ENCODE measurements at places on chromosomes 12 and 14.

- no peak for DNase-seq
Observed at GRCh38 chr14:59627011-59627520, 50.5 kb upstream of the CCDC175 start.

GRCh38 chr12:106767206-106767605 is 7.3 kb upstream of the RIC8B start:
- no peak for DNase-seq

- no peak for DNase-seq
Observed at GRCh38 chr12:52703878-52704277, 554 bp upstream of the KRT77 start.

- DNase-seq, result no peak
Observed at GRCh38 chr12:68536885-68537485, 73.7 kb upstream of the RAP1B start.

DNA sequence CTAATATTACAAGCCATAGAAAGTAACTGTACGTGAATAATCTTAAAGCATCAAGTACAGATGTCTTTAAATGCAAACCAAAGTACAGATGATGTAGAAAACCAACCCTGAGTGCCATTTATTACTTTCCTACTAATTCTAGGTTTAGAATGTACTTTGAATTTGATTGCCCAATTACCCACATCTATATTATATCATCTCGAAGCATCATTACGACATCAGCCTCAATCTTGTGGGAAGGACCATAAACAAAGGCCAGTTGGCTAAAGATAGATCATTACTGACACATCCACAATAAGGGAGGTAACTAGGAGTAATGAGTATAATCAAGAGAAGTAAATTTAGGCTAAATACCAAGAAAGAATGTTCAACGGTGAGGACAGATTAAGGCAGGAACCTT is 478.9 kb downstream of the BCAT1 start:
- DNase-seq, result no peak

DNA sequence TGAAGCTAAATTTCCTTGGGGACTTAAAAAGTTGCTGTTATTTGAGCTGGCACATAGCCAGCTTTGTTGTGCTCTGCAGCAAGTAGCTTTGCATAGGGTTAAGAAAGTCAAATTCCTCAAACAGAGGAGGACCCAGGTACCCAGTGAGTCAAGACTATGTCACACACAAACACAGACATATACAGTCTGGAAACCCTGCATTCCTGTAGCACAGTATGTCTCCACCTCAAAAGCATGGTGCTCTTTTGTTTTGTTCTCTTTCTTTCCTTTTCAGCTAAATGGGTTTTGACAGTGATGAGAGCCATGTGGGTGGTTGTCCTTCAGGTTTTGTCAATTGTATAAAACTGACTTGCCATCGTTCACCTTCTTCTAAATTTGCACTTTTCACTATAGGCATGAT is 179.6 kb upstream of the DIO2 start:
- no peak for DNase-seq

DNA sequence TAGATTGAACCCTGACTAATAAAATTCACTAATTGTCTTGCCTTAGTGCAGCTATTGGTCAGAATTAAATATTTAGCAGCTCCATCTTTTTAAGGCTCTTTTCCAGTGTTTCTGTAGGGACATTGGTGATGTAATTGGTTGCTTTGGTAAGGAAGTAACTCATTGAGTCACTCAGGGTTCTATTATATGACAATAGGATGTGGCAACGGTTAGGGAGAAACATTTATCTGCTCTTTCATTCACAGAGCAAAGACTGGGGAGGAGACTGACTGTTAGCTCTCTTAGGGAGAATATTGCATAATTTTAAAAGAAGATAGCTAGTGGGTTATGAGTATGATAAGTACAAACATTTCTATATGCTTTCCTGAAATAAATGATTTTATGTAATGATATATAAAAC is 616.5 kb downstream of the TRHDE start:
- no peak for DNase-seq

GRCh38 chr12:45017916-45018315 is 33.0 kb downstream of the DBX2 start:
- DNase-seq, result no peak

DNA sequence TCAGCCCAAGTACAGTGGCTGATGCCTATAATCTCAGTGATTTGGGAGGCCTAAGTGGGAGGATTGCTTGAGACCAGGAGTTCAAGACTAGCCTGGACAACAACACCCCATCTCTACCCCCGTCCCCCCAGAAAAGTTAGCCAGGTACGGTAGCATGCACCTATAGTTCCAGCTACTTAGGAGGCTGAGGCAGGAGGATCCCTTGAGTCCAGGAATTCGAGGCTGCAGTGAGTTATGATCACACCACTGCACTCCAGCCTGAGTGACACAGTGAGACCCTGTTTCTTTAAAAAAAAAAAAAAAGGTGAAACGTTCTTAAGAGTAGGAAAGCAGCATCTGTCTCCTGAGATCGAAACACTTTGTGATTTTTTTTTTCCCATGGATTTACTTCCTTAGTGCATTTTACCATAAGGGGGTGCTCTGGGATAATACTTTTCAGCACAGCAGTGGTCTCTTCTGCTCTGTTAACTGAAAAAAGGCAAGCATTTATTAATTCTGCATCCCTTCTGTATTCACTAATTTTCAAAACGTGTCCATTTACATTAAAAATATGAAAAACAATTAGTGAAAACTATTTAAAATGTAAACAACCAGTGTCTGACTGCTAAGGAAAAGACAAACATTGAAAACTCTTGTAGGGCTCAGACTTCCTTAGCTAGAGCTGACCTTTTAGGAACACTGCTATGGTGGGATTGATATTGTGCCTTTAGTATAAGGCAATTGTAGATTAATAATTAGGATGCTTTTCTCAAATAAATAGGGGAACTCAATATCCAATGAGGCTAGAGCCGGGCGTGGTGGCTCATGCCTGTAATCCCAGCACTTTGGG is 31.2 kb upstream of the USP44 start:
- DNase-seq, result no peak

GRCh38 chr12:33184161-33184560 is 255.5 kb downstream of the SYT10 start:
- no peak for DNase-seq

DNA sequence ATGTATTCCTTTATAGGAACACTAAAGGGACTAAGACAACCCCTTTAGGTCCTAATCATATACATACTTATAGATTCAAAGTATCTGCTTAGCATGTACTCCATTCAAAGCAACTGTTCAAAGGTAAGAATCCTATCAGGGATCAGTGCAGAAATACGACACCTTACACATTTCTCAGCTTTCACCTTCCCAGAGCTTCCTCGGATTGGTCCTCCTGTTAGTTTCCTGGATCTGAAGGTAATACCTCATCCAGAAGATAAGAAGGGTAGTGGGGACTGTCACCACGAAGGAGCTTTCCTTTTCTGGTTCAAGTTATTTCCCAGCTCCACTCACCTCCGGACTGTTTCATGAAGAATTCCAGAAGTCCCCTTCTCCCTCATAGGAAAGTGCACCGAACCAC is 38.0 kb downstream of the RCOR1 start:
- DNase-seq, result no peak

GRCh38 chr12:106841510-106842302 is 67.2 kb downstream of the RIC8B start:
- DNase-seq, result no peak

- DNase-seq, result no peak
Observed at GRCh38 chr14:71555654-71556559, 376.3 kb upstream of the RGS6 start.

DNA sequence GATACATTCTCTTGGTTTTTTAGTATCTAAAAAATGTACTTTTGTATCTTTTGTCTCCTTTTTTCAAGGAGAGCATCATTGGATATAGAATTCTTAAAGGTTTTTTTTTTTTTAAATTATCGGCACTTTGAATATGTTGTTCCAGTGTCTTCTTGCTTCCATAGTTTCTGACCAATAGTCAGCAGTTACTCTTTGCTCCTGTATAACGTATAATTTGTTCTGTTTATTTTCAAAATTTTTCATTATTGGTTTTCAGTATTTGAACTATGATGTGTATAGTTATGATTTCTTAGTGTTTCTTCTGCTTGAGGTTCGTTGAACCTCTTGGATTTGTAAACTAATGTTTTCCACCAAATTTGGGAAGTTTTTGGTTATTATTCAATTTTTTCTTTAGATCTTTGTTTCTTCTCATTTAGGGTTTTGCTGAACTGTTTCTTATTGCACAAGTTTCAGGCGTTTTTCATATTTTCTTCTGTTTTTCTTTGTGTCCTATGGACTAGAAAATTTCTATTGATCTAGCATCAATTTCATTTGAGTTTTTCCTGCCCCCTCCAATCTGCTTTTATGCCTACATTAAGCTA is 93.9 kb downstream of the PLBD1 start:
- no peak for DNase-seq

All from T-helper 2 cell (primary cell).